ENCODE measurements at places on chromosomes 4 and X.

GRCh38 chr4:139776235-139776634 lies 110.6 kb downstream of the MGST2 start:
- no peaks in the 10 kb centered on the region for H3K36me3 ChIP-seq
- no peaks in the 10 kb centered on the region for H3K27me3 ChIP-seq
- DNase-seq: no peak
- no peak overlapping the region for H3K4me3 ChIP-seq
- no peak overlapping the region for H3K27ac ChIP-seq

GRCh38 chr4:139851133-139851532 lies 185.5 kb downstream of the MGST2 start:
- no peak overlapping the region for H3K4me3 ChIP-seq
- no peaks in the 10 kb centered on the region for H3K27me3 ChIP-seq
- H3K27ac ChIP-seq: no peak overlapping the region
- no peaks in the 10 kb centered on the region for H3K4me1 ChIP-seq

DNA sequence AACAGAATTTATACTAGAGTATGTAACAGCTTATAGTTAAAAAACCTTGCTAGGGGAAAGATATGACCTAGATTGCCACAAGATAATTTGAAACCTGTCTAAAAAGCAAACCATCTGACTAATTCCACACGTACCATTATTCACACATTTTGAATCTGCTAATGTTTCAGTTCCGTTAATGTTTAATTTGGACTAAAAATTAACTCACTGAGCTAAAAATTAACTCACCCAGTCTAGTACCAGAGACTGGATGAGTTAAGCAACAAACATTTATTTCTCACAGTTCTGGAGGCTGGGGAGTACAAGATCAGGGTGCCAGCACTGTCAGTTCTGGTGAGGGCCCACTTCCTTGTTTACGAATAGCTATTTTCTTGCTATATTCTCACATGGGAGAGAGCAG lies 231.5 kb upstream of the DIAPH2 start:
- no peak for DNase-seq
- no peaks in the 10 kb centered on the region for H3K4me1 ChIP-seq
- H3K36me3 ChIP-seq: no peaks in the 10 kb centered on the region
- no peaks in the 10 kb centered on the region for H3K27me3 ChIP-seq
- no peak overlapping the region for H3K4me3 ChIP-seq

- no peaks in the 10 kb centered on the region for H3K27me3 ChIP-seq
- no peaks in the 10 kb centered on the region for H3K36me3 ChIP-seq
- no peak for DNase-seq
- no peaks in the 10 kb centered on the region for H3K4me1 ChIP-seq
- H3K27ac ChIP-seq: no peak overlapping the region
Measured at GRCh38 chrX:70331161-70331560, 41.3 kb downstream of the KIF4A start.

- H3K27me3 ChIP-seq: peaks cover 22% of the 10 kb centered on the region
- H3K4me3 ChIP-seq: no peak overlapping the region
- no peak for DNase-seq
- no peaks in the 10 kb centered on the region for H3K36me3 ChIP-seq
Measured at GRCh38 chrX:137032841-137033773, 688 bp downstream of the GPR101 start.

- no peaks in the 10 kb centered on the region for H3K36me3 ChIP-seq
- H3K4me1 ChIP-seq: no peaks in the 10 kb centered on the region
- no peak overlapping the region for H3K4me3 ChIP-seq
- H3K27me3 ChIP-seq: no peaks in the 10 kb centered on the region
Measured at GRCh38 chr4:141926406-141926805, 290.0 kb downstream of the IL15 start.

GRCh38 chr4:836003-836511 lies 10.1 kb upstream of the CPLX1 start:
- H3K27ac ChIP-seq: no peak overlapping the region
- peaks cover 4% of the 10 kb centered on the region for H3K36me3 ChIP-seq
- no peak for DNase-seq
- peaks cover 16% of the 10 kb centered on the region for H3K27me3 ChIP-seq

DNA sequence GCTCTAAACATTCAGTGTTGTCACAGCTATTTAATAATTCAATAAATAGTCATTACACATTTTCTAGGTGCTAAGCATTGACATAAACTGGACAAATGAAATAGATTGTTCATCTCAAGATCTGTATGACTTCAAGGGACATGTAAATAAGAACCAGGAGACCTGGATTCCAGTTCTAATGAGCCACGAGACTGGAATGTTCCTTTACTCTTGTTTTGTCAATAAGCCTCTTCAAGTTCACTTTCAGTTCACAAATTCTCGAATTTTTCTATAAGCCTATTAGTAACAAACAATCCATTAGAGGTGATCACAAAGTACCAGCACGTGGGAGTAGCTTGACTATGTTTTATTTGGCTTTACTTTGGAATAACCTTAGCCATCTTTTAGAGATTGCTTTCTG lies 514.0 kb upstream of the SMIM31 start:
- no peak overlapping the region for H3K4me3 ChIP-seq
- H3K36me3 ChIP-seq: no peaks in the 10 kb centered on the region
- H3K27ac ChIP-seq: no peak overlapping the region
- H3K27me3 ChIP-seq: no peaks in the 10 kb centered on the region
- no peaks in the 10 kb centered on the region for H3K4me1 ChIP-seq

DNA sequence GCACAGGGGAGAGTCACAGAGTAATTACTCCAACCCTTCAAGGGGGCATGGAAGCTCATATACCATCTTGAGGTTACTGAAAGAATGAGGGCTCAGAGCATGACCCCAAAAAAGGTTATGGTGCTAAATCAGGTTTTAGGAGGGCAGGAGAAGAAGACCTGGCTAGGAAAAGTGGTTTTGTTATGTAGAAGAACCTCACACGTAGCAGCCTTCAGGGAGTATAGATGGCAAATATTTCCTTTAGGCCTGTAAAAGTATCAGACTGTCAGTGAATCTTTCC lies 102.0 kb upstream of the PDE5A start:
- H3K4me1 ChIP-seq: peaks cover 55% of the 10 kb centered on the region
- no peaks in the 10 kb centered on the region for H3K36me3 ChIP-seq
- H3K27me3 ChIP-seq: no peaks in the 10 kb centered on the region
- H3K4me3 ChIP-seq: no peak overlapping the region

GRCh38 chr4:113901994-113902787 lies 77.3 kb downstream of the ARSJ start:
- DNase-seq: no peak
- H3K4me1 ChIP-seq: peaks cover 10% of the 10 kb centered on the region
- H3K27me3 ChIP-seq: no peaks in the 10 kb centered on the region
- H3K4me3 ChIP-seq: no peak overlapping the region

DNA sequence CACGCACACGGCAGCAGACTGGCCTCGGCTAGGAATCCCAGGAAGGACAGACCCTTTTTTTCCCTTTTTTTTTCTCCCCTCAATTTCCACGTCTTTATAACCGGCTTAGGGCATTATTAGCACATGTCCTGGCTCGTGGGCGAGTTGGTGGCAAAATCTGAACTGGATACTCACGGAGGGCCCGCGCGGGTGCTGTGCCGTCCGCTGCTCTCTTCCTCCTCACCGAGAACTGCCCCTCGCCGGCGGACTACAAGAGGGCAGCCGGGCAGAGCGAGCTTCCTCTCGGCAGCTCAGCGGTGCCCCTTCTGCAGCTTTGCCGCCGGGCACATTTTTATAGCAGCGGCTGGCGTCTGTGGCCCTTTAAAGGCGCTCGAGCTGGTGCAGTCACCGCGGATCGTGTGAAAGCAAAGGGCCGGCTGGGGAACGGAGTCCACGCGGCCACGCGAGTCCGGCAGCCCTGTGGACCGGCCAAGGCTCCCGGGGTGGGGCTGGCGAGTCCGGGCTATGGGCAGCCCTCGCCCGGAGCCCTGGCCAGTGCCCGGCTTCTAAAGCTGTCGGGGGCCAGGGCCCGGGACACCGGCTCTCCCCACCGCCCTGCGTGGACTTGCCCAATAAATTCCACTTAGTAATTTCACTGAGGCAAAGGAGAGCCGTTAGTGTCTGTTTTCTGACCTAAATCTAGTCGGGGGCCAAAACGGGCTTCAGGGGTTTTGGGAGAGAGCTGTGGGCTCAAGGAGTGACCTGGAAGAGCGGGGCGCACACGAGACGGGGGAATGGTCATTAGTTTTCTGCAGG lies 1.3 kb upstream of the CITED1 start:
- H3K27ac ChIP-seq: no peak overlapping the region
- peaks cover 15% of the 10 kb centered on the region for H3K4me1 ChIP-seq
- H3K4me3 ChIP-seq: peak overlapping the region; percentile 58
- DNase-seq: peak; percentile 49
- no peaks in the 10 kb centered on the region for H3K36me3 ChIP-seq

DNA sequence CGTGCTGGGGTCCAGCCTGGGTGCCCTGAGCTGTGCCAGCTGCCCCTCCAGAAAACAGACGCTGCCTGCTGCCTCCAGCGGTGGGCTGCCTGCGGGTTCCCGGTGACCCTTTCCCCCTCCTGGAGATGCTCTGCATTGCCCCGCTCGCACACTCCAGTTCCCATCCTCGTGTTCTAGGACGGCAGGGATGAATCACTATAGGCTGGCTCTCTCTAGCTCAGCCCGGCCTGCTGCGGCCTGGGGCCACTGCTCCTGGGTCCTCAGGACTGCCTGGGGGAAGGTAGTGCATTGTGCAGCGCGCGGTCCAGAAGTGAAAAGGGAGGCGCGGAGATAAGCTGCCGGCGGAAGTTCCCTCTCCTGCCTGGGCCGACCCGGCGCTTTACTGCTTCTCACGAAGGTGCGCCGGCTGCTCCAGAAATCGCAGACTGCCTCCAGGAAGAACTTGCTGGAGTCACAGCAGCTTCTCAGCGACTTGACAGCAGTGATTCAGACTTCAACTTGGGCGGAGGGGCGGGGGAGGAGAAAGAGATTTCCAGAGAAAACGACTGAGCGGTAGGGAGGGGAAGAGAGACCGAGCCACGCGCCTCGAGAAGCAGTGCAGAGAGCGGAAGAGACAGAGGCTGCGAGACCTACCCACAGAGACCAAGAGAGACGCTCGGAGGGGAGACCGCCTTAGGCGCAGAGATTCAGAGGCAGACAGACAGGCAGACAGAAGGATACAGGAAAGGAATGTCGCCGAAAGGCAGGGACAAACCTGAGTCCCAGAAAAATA lies 6.7 kb upstream of the MSX1 start:
- H3K4me3 ChIP-seq: peak overlapping the region; percentile 52
- peak overlapping the region; percentile 66 for H3K27ac ChIP-seq
- peak; percentile 68 for DNase-seq
- H3K36me3 ChIP-seq: no peaks in the 10 kb centered on the region
- peaks cover 86% of the 10 kb centered on the region for H3K27me3 ChIP-seq

DNA sequence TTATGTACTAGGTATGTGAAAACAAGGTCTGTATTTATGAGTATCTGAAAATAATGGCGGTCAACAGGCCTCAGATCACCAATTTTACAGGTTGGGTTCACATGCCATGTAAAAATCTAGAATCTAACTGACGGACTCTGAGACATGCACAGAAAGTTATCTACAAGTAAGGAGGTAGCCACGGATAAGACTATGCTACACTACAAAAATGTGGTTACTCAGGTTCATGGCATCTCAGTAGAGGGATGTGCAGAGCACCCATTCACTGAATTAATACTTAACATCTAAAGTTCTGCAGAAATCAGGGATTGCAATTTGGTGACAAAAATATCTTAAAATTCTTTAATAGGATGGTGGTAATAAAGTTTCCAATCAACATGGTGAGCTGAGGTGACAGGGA lies 155.9 kb downstream of the APBB2 start:
- no peaks in the 10 kb centered on the region for H3K36me3 ChIP-seq
- H3K4me3 ChIP-seq: no peak overlapping the region
- DNase-seq: no peak
- no peaks in the 10 kb centered on the region for H3K27me3 ChIP-seq
- H3K27ac ChIP-seq: no peak overlapping the region

- H3K36me3 ChIP-seq: no peaks in the 10 kb centered on the region
- no peak overlapping the region for H3K27ac ChIP-seq
- H3K4me1 ChIP-seq: no peaks in the 10 kb centered on the region
- no peaks in the 10 kb centered on the region for H3K27me3 ChIP-seq
- no peak overlapping the region for H3K4me3 ChIP-seq
- DNase-seq: no peak
Measured at GRCh38 chrX:122269243-122269781, 914.8 kb upstream of the GRIA3 start.
